ENCODE measurements at places on chromosomes 11 and 22. TPM values are rescaled to one million over a fixed set of nuclear protein-coding genes. Genes with fewer than 3 reads are reported as not detected.

GRCh38 chr11:2897048-2897447 is 11.5 kb upstream of the CDKN1C start:
- DNase-seq: no peak

GRCh38 chr11:130675371-130675821 is 227.0 kb downstream of the ADAMTS15 start:
- no peak for DNase-seq

DNA sequence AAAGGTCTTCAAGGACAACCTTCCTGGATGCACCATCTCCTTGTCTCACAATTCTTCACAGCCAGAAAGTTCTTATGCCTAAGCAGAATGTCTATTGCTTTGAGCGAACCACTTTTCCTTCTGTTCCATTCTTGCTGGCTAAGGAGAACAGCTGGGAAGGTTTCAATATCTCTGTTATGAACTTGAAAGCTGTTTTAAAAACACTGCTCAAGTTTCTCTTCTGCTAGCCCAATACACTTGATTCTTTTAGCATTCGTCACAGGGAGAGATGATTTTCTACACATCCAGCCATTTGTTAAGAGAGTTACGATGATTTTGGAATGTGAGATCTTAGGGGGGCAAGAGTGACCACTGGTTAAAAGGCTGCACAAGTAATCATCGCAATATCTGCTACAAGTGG is 249.3 kb downstream of the KIRREL3 start:
- no peak for DNase-seq

DNA sequence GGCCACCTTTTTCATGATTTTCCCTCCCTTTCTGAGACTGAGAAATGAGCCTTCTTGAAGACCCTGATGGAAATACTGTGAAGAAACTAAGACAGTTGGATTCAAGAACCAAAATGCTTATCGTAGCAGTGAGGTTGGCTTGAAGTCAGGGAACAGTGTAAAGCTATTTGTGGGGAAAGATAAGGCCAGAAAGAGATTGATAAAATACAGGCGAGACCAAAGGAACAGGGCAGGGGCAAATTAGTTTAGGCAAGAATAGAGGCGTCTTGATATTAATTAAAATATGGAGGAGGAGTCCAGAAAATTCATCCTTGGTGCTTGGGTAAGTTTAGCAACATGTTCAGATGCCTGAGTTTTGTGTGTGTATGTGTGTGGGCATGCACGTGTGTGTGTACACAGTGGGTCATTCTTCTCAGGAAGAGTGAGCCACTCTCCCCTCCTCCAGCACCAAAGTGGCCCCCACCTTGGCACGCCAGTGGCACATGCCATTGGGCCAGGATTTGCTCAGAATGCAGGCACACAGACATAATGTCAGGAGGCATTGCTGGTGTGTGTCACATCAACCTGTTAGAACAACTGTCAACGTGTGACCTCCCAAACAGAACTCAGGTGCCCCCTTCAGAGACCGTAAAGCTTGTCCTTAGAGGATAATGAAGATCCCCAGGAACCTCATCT is 3.9 kb upstream of the EHF start:
- no peak for DNase-seq

GRCh38 chr22:23409976-23410375 is 170.1 kb downstream of the IGLL1 start:
- no peak for DNase-seq

- DNase-seq: no peak
These were observed 2345.8 kb downstream of the LRRC4C start for GRCh38 chr11:39113606-39114005.

DNA sequence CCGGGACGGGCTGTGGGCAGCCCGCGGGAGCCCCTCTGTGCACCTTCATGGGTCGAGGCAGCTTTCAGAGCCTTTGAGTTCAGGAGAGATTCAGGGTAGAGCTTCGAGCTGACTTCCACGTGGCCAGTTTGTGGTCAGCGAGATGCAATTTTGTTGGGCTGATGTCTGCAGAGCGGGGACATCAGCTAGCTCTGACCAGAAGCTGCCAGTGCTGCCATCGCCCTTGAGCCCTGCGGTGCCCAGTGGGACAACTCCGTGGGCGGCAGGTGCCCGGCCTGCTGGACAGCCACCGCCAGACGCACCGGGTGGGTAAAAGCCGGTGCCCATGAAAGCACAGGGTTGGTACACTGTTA is 719 bp downstream of the TALDO1 start:
- no peak for DNase-seq

GRCh38 chr22:20751185-20751851 is 22.6 kb upstream of the SERPIND1 start:
- no peak for DNase-seq

MS4A3 gene
- not detected for total RNA-seq

TMPRSS6 gene
- 0.04 TPM for total RNA-seq

OR10A2 gene
- not detected for total RNA-seq

OR5B21 gene
- not detected for total RNA-seq
